ENCODE measurements at places on chromosomes 4 and X.

- DNase-seq = no peak
Measured at GRCh38 chr4:1196421-1197183, 24.2 kb upstream of the SPON2 start.

DNA sequence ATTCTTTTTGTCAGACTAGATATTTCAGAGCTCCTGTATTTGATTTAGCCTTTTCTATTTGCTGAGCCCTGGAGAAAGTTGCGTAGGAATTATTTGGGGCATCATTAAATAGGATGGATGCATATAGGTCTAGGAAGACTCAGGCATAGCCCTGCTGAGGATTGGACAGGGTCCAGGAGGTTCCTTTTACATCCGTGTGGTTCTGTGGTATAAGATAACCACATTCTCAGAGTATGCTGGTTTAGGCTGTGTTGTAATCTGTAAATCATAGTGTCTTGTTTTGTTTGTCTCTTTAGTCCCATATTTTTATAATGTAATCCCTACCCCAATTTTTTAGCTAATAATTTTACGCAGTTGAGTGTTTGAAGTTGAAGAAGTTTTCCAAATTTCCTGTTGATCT, 513.7 kb downstream of the RPA4 start:
- DNase-seq = no peak

DNA sequence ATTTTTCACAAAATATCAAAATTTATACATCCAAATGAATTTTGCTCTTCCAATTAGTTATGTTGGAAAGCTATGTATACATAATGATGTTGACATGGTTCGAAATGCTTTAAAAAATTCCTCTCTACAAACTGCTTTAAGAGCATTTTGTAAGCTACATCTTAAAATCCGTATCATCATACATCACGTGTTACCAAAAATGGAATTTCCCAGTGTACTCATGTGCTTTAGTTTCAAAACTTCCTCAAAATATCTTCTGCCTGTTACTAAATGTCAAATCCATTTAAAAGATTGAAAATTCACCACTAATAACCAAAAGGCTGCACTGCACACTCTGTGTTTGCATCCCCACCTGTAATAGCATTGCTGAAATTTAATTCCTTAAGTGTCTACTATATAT, 87.9 kb downstream of the WDFY3 start:
- no peak for DNase-seq

DNA sequence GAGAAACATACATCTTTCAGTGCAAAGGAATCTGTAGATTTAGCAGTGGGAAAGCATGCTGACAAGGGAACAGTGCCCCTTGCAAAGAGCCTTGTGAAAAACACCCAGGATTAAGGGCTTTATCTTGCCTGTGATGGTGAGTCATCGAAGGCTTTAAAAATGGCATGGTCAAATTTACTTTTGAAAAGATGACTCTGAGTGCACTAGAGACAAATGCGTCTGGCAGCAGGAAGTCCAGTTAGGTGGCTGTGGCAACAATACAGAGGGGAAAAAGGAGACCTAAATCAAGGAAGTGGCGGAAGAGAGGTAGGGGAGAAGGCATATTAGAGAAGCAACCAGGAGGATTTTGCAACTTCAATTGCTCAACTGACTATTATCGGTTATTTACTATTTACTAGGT, 472.6 kb upstream of the CPEB2 start:
- DNase-seq = no peak

GRCh38 chr4:173509036-173510001, 20.7 kb downstream of the HAND2 start:
- DNase-seq = no peak

DNA sequence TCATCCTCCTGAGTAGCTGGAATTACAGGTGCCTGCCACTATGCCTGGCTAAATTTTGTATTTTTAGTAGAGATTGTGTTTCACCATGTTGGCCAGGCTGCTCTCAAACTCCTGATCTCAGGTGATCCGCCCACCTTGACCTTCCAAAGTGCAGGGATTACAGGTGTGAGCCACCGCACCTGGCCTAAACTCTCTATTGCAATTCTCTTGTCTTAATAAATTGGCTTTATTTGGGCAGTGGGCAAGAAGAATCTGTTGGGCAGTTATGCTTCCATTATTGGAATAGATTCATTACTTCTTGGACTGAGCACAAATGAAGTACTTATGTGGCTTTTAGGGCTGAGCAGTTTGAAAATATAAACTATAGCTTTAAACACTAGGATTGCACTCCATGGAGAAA, 8.2 kb upstream of the GPAT3 start:
- no peak for DNase-seq

DNA sequence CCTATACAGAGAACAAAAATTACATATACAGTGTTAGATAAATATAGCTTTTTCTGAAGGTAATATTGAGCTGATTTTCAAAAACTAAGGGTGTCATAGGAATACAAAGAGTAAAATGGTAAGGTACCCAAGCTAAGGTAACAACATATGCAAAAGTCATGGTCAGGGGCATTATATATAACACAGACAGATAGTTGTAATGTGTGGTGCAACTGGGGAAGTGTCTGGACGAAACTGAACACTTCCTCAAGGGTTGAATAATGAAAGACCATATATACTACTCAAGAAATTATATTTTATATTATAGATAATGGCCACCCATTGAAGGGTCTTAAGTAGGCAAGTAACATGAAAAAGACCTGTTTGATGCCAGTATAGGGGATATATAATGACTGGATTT, 262.1 kb upstream of the CXXC4 start:
- DNase-seq = no peak

- DNase-seq = no peak
Measured at GRCh38 chr4:153485860-153486259, 19.7 kb downstream of the TMEM131L start.

DNA sequence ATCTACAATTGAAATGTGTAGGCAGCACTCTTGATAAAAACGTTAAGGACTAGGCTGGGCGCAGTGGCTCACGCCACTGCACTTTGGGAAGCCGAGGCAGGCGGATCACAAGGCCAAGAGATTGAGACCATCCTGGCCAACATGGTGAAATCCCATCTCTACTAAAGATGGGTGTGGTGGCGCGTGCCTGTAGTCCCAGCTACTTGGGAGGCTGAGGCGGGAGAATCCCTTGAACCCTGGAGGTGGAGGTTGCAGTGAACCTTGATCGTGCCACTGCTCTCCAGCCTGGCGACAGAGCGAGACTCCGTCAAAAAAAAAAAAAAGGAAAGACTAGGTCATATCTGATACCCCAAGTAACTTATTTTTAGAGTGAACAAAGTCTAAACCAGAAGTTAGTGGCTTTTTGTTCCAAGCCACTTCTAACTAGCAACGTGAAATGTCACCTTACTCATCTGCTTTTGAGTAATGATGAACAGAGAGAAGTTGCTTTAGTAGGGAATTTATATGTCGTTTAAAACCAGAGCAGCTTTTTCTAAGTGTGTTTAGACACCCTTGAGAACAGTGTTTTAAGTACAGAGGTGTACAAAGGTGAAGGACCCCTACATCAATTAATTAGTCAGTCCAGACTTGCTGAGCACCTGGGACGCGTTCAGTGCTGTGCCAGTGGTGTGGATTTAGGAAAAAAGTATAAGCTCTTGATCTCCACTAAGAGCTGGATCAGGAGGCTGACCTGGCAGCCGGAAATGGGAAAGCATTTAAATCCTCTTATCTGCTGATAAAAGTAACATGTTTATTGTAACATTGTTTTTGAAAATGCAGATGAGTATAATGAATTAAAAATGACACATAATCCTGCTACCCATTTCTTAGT, 23.5 kb downstream of the SPRY1 start:
- no peak for DNase-seq

GRCh38 chrX:77953302-77953701, 16.1 kb downstream of the PGAM4 start:
- DNase-seq = peak; percentile 5

DNA sequence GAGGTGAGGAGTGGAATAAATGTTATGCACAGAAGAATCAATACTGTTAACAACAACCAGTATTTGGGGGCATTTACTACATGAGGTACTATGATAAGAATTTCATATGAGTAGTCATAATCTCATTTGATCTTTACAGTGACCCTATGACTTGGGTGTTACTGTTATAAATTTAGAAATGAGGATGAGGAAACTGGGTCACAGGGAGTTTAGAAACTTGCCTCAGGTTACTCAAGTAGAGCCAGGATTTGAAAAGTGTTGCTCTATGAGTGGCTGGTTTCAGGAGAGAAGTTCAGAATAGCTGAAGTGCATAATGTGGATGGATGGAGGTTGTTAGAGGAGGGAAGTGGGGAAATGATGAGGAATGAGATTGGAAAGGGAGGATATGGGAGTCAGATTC, 16.6 kb upstream of the DDIT4L start:
- no peak for DNase-seq

DNA sequence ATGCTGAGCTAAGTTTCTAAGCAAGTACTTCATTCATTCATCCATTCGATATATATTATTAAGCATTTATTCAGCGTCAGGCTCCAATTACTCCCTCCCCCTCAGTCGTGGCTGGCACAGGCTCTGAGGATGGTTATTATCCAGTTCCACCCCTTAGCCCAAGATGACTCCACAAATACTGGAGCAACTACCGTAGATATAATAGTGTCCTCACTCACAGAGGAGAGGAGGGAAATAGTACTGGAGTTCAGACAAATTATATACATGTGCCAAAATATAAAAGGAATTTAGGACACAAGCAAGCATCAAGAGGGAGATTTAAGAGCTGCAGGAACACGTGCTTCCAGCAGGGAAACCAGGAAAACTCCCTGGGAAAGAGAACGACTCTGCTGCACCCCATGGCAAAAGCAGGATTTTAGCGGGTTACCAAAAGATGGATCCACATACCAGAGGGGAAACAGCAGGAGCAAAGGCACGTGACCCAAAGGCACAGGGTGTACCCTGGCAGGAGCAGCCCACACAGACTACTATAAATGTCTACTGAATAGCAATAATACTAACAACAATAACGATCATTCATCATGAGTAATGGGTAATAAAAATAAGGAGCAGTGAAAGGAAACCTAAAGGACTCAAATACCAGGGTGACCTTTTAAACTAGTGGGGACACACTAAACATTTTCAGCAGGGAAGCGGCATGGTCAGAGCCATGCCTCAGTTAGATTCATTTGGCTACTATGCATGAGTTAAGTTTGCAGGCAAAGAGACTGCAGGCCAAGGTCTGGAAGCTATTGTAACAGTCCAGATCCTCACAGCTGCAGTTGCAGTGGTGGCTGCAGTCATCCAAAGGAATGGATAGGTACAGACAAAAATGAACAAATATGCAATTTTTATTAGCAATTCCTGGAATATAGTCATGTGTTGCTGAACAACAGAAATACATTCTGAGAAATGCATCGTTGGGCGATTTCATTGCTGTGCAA, 153.7 kb downstream of the APBB2 start:
- DNase-seq = no peak

GRCh38 chr4:150090836-150091235, 12.6 kb downstream of the DCLK2 start:
- DNase-seq = no peak

DNA sequence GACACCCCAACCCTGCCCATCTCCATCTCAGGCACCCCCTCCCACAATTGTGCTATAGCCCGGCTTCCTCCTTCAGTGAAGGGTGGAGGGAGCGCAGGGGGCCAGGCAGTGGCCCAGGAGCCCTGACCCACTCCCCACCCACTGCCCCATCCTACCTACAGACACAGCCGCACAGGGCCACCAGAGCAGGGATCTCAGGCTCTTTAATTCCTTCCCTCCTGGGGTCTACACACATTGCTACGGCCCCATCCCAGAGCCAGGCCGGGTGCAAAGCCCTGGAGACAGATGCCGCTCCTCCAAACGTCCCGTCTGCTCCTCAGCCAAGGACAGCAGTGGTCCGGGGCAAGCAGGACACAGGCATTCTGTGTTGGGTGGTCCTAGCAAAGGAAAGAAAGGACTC, 12.8 kb upstream of the DUSP9 start:
- DNase-seq = no peak

- DNase-seq = no peak
Measured at GRCh38 chr4:161321706-161322105, 842.1 kb downstream of the FSTL5 start.

DNA sequence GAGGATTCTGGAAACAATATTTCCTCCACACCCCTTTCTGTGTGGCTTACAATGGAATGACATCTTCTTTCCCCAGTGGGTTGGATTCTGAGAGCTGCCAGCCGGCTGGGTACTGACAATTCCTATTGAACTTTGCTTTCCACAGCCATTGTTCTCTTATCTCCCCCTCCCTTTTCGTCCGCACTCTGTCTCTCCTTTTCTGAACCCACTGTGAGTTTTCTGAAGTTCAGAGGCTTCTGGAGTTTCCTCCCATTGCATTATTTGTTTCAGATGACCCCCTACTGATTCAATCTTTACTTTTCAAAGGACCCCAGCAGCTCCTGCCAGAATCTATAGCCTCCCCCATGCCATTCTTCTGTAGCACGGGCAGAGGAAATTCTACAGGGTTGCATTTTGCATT, 10.4 kb downstream of the SMPX start:
- DNase-seq = no peak

GRCh38 chr4:155684892-155685541, 18.4 kb downstream of the GUCY1A1 start:
- DNase-seq = no peak
